Hematopoietic multipotent progenitor cell treated with erythropoietin and hydrocortisone succinate and interleukin-3 and kit ligand, for 4 days (in vitro differentiated cells): ENCODE measurements at places on chromosomes 7 and 10.

- DNase-seq = peak; percentile 18
Measured at GRCh38 chr10:100509241-100509840, 10.3 kb downstream of the SEC31B start.

- no peak for DNase-seq
Measured at GRCh38 chr10:86366902-86367151, 232 bp upstream of the GRID1 start.

- DNase-seq = peak; percentile 75
Measured at GRCh38 chr10:30017556-30017955, 41.8 kb downstream of the JCAD start.

- no peak for DNase-seq
Measured at GRCh38 chr10:34761453-34761852, 53.6 kb downstream of the PARD3 start.

- peak; percentile 96 for DNase-seq
Measured at GRCh38 chr10:13717936-13718772, 131.4 kb downstream of the PRPF18 start.

DNA sequence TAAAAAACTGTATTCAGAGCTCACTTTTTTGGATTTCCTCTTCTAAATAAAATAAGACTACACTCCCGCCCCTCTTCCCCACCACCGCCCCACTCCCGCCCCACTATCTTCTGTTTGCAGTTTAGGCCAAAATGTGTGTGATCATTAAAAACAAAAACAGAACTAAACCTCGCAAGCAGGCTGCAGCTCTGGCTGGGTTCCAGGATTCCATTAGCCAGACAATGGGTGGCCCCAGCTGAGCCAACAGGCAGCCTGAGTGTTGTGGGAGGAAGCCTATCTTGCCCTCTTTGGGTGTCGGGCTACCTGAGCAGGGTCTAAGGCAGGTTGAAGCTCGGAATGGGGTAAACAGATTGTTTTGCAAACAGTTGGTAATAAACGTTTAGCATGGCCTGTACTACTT is 41.7 kb downstream of the ARL4A start:
- peak; percentile 95 for DNase-seq

- DNase-seq = no peak
Measured at GRCh38 chr10:67912331-67912946, 28.0 kb downstream of the SIRT1 start.

DNA sequence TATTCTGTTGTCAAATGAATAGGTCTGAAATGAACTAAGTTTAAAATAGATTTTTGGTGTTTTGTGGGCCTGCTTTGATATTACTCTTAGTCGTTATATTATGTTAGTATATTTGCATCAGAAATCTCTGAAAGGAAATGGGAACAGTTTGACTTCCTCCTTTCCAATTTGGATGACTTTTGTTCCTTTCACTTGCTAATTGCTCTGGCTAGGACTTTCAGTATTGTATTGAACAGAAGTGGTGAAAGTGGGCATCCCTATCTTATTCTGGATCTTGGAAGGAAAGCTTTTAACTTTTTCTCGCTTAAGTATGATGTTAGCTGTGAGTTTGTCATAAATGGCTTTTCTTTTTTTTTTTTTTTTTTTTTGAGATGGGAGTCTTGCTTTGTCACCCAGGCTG is 273.6 kb upstream of the DKK1 start:
- no peak for DNase-seq

GRCh38 chr7:54242776-54243175 is 299.4 kb upstream of the VSTM2A start:
- no peak for DNase-seq

- no peak for DNase-seq
Measured at GRCh38 chr7:116709336-116709735, 37.3 kb downstream of the MET start.

DNA sequence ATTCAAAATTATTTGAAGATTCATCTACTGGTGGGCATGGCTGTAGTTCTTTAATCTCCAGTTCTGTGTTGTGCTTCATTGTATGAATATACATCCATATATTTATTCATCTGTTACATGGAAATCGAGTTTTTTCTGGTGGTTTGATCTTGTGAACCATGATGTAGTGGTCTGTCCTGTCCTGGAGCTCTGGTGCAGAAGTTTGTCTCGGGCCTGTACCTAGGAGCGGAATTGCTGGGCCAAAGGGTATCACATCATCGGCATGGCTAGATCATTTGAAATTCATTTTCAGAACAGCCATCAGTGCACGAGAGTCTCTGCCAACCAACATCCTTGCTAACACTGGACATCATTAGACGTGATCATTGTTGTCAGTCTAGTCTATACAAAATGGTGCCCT is 107.0 kb downstream of the ELFN1 start:
- no peak for DNase-seq

GRCh38 chr7:137674048-137674447 is 172.7 kb downstream of the DGKI start:
- DNase-seq = no peak

- DNase-seq = no peak
Measured at GRCh38 chr10:131670341-131670740, 230.5 kb upstream of the PPP2R2D start.

DNA sequence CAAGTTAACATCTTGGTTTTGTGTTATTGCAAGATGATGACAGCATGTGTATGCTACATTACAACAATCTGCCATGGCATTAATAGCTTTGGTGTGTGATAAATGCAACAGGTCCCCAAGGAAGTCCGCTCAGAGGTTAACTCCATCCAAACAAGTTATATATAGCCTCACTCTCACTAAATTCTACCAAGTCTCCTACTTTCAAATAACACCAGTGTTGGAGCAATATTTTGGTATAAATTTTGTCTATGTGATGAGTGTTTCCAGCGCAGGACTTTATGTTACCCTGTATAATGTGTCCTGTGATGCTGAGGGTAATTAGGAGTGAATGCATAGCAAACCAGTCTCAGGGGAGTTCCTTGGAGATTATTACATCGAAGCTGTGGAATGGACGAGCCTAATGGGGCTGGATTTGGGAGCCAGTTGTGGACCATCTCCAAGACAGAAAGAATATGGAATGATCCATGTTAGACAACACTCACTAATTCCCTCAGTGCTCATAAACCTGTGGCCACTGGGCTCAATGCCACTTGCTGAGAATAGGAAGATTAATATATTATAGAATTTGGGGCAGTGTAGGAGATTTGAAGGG is 127.6 kb upstream of the CXCL12 start:
- DNase-seq = no peak

DNA sequence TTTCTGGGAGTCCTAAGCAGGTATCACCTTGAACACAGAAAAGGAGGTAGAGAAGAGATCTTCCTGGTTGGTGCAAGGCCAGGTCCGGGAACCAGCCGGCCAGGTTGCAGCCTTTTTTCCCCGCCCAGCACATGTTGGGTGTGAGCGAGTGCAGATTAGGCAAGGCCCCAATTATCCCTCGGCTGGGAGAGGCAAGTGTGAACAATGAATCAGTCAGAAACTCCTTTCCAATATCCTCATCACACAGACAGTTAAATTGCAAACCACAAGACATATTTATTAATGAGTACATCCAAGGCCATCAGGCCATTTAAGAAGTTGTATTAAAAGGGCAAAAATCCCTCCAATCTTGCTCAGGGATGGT is 115.0 kb upstream of the AFAP1L2 start:
- DNase-seq = no peak

GRCh38 chr7:141660259-141660658 is 41.7 kb downstream of the DENND11 start:
- DNase-seq = peak; percentile 86

DNA sequence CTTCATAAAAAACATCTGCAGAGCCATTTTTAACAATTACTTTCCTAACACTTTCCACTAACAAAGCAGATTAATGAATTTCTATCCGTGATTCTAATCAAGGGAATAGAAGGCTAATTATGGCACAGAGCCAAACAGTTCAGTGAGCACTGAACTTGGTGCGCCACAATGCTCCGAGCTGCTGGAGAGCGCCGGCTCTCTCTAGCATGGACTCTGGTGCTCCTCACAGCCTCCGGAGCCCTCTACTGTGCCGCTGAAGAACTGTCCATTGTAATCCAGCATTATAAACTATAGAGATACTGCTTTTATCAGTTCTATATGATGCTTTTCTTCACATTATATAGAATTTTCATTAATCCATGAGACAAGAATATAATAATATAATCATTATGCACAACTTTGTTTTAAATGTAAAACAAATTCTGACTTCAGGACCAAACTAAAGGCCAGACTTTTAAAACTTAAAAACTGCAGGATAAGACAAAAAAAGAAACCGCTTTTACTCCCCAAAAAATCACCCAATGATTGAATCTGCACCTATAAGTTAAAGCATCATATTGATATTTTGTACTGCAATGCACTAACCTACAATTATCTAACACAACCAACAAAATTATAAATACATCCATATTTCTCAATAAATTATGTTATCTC is 123.6 kb downstream of the RNF32 start:
- DNase-seq = peak; percentile 71

DNA sequence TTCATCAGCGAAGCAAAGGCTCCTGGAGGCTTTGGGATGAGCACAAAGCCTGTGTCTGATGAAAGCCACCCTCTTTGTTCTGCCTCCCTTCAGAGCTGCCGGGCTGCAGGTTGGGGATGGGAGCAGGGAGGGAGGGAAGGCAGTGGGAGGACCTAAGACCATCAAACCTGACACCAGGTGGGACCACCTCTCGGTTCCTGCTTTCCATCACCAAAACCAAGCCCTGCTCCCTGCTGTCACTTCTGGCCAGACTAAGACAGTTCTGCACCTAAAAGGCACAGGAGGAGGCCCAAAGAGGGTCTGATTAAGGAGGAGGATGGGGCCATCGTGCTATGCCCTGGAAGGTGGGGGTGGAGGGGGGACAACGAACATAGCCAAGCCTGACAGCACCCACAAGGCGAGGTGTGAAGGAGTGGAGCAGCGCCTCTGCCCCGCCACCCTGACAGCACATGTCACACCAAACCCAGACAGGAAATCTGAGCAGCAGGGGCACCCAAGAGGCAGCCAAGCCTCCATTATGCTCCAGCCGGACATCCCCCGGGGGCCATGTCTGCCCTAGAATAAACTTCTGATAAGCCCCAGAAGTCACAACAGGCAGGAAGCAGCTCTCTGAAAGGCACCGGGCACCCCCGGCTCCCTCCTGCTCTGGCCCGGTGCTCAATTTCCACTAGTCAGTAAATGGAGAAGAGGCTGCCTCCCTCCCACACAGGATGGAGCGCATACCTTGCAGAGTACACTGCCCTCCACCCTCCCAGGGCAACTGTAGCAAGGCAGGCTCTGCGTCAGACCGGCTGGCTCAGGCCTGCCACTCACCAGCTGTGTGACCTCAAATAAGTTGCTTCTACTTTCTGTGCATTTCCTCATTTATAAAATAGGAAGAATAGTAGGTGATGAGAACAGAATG is 48.9 kb downstream of the DLG5 start:
- peak; percentile 60 for DNase-seq

DNA sequence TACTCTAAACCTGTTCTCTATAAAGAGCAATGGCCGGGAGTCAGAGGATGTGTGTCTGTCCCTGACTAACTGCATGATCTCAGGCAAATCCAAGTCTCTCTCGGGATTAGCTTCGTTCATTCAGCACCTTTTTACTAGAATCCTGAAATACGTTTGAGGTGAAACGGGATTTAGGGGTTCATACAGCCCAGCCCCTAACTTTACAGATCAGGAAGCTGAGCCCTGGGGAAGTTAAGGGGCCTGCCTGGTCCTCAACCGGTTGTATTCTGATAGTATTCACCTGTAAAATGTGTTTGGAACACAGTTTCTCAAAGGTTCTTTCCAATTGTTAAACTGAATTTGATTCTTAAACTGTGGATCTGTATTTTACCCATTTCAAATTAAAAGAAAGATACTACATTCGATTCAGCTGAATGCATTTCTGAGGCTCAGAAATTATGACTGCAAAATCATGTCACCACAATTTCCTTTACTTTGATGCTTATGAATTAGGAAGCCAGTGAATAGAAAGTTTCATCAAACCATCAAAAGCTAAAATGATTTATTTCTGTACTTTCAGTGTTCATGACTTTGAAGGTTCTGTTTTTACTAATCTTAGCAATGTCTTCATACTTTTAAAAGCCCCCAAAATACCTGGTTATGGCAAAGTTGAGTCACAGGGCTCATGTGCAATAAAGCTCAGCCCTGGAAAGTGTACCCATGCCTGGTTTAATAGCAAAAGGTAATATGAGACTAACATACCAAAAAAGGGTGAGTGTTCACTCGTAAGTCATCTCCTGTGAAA is 28.9 kb upstream of the EZH2 start:
- DNase-seq = no peak

GRCh38 chr7:155863721-155864151 is 51.5 kb upstream of the SHH start:
- no peak for DNase-seq

GRCh38 chr7:55260676-55261385 is 104.3 kb upstream of the LANCL2 start:
- no peak for DNase-seq

GRCh38 chr10:117720931-117721835 is 178.6 kb downstream of the EMX2 start:
- no peak for DNase-seq

- DNase-seq = peak; percentile 62
Measured at GRCh38 chr7:30027065-30027456, 559 bp upstream of the FKBP14 start.

DNA sequence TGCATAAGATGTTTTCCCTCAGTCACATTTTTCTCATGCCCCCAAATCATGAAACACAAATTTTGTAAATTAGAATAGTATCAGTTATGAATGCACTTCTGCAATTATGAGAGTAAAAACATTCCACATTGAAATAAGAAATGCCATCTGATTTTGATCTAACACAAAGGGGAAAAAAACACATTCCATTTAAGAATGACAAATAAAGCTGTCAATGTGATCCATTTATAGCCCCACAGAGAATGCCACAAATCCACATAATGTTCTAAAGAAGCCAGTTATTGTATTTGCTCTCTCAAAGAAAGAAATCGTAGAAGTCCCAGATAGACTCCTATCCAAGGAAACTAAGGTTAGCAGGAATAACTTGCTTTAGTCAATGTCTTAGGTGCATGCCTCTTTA is 48.7 kb upstream of the RHOBTB1 start:
- no peak for DNase-seq

- DNase-seq = no peak
Measured at GRCh38 chr7:106729720-106730385, 68.9 kb upstream of the CCDC71L start.

DNA sequence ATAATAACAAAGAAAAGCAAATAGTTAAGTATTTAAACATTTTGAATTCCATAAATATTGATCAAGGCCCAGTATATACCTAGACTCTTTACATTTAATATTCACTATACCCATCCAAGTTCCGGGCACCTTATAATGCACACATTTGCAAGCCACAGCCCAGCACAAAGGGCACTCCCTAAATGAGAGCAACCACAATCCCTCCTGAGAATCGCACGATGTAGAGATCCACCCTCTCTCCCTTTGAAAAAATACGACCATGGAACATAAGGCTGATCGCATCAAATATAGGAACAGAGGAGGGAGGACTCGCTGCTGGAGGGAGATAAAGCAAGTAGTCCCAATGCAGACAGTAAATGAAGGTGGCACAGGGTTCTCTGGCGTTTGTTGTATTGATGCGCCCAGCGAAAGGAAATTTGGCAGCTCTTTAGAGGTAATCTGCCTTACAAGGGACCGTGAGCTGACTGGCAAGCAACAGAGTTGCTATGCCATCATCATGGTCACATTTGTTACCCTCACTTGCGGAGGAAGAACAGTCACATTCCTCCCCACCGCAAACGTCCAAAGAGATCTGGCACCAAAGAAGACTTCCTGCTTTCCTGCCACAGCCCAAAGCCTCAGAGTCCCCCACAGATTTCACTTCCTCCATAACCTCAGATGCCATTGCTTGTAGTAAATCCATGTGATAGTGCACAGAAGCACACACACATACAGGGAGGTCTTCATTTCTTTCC is 16.1 kb upstream of the TAS2R40 start:
- DNase-seq = peak; percentile 90
